ENCODE measurements at places on chromosomes 13 and 19. TPM values are rescaled to one million over a fixed set of nuclear protein-coding genes. Genes with fewer than 3 reads are reported as not detected.

GRCh38 chr13:36912369-36912768, 7.7 kb downstream of the SMAD9 start:
- DNase-seq: no peak

DNA sequence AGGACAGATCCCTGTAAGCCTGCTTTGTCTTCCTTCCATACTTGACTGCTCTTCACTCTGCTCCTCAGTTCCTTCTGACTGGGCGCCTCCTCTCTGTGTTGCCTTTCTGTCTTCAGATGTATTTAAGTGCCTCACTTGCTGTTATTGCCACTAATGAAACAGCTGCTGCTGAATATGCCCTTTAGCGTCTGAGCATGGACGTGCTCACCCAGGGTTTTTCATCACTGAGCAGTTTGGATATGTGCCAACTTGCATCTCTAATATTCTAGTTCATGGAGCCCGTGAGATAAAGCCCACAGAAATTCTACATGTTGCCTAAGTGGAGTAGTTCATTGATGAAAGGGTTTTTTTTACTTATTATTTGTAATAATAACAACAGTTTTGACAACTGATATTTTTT, 198.2 kb downstream of the MYO16 start:
- DNase-seq: no peak

DNA sequence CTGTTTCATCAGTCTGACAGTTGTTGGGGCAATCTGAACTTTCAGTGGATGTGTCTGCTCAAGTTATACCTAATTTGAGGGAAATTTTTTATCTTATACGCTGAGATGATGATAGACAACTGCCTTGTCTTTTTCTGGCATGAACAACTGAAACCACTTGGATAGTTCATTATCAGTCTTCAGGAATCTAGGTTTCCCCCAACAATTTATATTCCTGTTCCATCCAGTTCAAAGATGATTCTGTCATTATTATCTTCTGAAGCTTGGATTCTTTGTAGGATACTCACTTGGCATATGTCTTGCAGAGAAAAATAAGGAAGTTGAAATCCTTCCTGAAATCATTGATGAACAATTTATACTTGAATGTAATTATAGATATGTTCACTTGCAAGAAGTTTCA, 193.7 kb downstream of the LMO7 start:
- DNase-seq: no peak

DNA sequence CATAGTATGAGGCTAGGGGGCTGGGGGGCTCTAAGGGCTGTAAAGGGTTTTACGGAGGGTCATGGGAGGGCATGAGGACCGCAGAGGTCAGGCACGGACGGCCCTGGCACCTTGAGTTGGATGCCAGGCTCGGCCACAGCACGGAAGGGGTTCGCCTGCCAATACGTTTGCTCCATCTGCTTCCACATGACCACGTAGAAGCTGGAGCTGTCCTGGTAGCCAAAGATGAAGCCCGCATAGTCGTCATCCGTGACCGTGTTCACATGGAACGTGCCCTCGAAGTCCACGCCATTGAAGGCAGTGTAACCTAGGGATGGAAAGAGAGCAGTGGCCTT, 6.4 kb downstream of the COMP start:
- DNase-seq: no peak

LYL1 gene
- total RNA-seq: 1.1 TPM

Data from right lobe of liver (tissue), 6 donors.